ENCODE measurements at places on chromosomes 5 and 9.

DNA sequence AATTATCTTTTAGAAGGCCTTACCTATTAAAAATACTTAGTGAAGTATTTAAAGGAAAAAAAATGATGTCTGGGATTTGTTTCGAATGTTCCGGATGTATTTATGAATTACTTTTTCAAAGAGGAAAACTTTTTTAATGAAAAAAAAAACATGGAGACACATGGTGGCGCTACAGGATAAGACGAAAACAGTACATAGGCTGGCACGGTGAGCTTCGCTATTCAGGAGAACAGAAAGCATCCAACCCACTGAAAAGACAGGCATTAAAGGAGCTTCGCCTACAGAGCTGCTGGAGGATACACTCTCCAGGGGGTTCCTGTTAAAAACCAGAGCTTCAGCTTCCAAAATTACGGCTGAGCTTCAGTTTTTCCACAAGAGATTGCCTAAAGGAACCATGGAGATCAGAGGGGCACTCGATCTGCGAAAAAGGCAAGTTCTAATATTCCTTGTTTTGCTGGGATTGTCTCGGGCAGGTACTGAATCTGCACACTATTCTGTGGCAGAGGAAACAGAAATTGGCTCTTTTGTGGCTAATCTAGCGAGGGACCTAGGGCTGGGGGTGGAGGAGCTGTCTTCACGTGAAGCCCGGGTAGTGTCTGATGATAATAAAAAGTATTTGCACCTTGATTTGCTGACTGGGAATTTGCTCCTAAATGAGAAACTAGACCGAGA lies at the start of gene PCDHB14:
Gene PCDHB14, plus strand, starts transcription at position 232 of the 672 bp plus-strand sequence. Its CDS starts 163 bp downstream, at position 395.
- DNase-seq, result no peak

DNA sequence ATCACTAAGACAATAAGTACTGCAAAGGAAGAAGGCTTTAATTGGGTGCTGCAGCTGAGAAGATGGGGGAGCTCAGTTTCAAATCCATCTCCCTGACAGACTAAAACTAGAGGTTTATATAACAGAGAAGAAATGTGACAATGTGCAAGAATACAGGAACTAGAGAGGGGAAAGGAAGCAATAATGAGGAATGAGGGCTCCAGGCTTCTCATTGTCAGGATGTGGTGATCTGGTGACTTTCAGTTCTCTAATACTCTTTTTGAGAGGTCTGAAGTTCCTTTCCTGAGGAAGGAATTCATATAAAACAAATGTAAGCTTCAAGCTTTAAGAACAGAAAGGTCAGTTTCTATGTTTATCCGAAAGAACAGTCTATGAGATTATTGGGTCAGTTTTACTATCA lies 42.5 kb upstream of the SPATA31E1 start:
- DNase-seq, result no peak

DNA sequence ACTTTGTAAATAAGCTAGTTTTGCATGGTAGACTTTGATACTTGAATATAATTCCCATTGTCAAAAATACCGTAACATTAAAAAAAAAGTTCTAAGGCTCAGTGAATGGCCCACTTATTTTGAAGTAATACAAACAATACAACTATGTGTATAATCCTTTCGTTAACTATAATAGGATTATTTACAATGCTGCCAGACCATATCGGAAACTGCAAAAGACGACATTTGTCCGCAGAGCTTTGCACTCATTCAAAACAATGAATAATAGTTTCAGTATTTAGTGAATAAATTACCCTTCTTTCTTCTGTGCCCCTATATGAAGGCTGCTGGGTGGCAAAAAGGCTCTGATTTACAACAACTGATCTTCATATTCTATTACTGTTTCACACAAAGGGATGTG lies 121.8 kb downstream of the DROSHA start:
- no peak for DNase-seq

- no peak for DNase-seq
Measured at GRCh38 chr5:171867786-171868185, 82.2 kb downstream of the SMIM23 start.

- no peak for DNase-seq
Measured at GRCh38 chr9:12413986-12414385, 279.2 kb upstream of the TYRP1 start.

DNA sequence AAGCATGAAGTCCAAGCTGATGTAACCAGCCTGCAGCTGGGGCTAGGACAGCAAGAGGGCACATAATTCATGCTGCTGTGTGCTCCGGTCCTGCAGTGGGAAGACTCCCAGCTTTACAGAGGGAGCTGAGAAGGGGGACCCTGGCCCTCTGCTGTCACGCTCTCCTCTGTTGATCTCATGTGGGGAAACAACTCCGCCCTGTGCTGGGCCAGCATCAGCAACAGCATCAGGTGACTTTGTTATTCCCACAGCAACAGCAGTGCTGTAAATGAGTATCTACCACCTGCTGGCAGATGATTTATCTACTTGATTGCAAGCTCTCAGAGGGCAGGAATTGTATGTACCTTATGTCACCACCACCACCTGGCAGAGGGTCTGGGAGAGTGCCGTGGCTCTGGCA lies 176.2 kb downstream of the COL23A1 start:
- DNase-seq, result no peak

- DNase-seq, result no peak
Measured at GRCh38 chr5:108380531-108381349, 1.2 kb downstream of the FBXL17 start.

DNA sequence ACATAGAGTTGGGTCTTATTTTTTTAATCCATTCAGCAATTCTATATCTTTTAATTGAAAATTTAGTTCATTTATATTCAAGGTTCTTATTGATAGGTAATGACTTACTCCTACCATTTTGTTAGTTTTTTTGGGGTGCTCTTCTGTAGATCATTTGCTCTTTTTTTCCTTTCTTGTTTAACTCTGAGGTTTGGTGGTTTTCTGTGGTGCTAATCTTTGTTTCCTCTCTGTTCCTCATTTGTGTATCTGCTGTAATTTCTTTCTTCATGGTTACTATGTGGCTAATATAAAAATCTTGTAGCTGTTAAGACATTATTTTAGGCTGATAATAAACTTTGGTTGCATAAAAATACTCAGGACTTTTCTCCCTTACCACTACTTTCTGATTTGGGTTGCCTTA lies 181.6 kb upstream of the DMRTA1 start:
- no peak for DNase-seq

GRCh38 chr5:140398379-140398811 lies 3.2 kb upstream of the ANKHD1 start:
- DNase-seq, result no peak

GRCh38 chr5:160360310-160360709 lies 10.1 kb downstream of the C1QTNF2 start:
- DNase-seq, result no peak

Measured in stimulated activated CD8-positive, alpha-beta memory T cell treated with anti-CD3 and anti-CD28 coated beads, Interleukin-4, amount 100 ng/mL, for 4 hours (primary cell).